ENCODE measurements at places on chromosomes 3 and 15. TPM values are rescaled to one million over a fixed set of nuclear protein-coding genes. Genes with fewer than 3 reads are reported as not detected.

- DNase-seq, result no peak
Observed at GRCh38 chr3:31157893-31158620, 263.6 kb upstream of the GADL1 start.

- no peak for DNase-seq
Observed at GRCh38 chr3:5489536-5489935, 302.0 kb downstream of the EDEM1 start.

DNA sequence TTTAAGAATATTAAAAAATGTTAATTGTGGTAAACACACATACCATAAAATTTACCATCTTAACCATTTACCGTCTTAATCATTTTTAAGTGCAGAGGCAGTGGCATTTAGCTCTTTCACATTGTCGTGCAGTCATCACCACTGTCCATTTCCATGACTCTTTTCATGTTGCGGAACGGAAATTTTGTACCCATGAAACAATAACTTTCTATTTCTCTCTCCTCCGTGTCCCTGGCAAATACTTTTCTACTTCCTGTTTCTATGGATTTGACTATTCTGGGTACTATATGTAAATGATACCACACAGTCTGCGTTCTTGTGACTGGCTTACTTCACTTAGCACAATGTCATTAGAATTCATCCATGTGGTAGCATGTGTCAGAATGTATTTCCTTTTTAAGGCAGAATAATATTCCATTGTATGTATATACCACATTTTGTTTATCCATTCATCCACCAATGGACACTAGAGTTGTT lies 27.9 kb downstream of the AKAP13 start:
- DNase-seq, result no peak

DNA sequence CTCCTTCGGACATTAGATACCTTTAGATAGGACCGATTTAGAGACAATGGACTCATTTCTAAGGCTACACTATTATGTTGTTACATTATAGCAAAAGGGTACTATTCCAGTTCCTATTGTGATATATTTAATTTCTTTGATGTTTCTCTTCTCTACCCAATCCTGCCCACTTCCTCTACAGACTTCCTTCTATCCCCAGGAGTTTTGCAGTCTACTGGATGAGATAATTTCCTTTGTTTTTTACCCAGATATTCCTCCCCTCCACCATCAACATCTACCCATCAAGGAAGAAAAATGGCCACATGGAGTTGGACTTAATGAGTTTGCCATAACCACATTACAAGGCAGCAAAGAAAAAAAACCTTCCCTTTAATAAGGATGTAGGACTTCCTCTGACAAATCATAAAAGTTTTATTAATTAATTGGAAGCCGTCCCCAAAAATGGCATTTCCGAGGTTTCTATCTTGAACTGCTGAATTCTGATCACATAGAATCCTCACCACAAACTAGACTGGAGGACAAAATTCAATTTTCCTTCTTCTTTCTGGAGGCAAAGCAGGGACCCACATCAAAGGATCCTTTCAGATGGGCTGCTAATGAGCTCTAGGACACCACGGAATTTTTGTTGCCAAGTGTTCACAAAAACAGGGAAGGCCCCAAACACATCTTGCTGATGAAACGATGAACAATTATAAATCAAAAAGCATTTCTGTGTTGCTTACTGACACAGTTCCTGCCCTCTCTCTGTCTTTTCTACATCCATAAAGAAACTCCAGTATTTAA lies 33.4 kb downstream of the FRMD4B start:
- no peak for DNase-seq

- DNase-seq, result no peak
Observed at GRCh38 chr3:126737527-126737926, 33.5 kb downstream of the CHCHD6 start.

DNA sequence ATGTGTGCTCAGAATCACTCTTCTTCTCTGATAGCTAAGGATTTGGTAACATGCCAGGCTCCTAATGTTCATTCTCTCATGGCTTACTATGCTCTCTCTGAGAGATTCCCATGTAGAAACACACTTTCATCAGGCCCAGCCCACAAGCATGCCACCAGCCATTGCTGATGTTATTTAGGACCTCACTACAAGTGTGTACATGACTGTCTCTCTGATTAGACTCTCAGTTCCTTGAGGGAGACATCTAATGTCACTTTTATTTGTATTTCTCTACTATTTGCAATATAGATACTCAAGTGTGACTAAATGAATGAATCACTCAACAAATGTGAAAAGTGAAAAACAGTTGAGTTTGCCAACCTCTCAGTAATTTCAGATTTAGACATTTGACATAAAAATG lies 84.3 kb upstream of the ARL6 start:
- DNase-seq, result no peak

- DNase-seq, result no peak
Observed at GRCh38 chr15:52057996-52058395, 39.0 kb downstream of the MAPK6 start.

DNA sequence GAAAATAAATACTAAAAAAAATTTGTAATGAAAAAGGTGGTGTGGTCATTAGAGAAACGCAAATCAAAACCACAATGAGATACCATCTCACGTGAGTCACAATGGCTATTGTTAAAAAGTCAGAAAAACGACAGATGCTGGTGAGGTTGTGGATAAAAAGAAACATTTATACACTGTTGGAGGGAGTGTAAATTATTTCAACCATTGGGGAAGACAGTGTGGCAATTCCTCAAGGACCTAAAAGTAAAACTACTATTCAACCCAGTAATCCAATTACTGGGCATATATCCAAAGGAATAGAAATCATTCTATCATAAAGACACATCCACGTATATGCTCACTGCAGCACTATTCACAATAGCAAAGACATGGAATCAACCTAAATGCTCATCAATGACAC lies 120.3 kb downstream of the MYO9A start:
- DNase-seq, result no peak

- DNase-seq, result peak; percentile 40
Observed at GRCh38 chr3:4584456-4585249, 91.5 kb downstream of the ITPR1 start.

- no peak for DNase-seq
Observed at GRCh38 chr3:25572336-25572735, 92.4 kb downstream of the TOP2B start.

DNA sequence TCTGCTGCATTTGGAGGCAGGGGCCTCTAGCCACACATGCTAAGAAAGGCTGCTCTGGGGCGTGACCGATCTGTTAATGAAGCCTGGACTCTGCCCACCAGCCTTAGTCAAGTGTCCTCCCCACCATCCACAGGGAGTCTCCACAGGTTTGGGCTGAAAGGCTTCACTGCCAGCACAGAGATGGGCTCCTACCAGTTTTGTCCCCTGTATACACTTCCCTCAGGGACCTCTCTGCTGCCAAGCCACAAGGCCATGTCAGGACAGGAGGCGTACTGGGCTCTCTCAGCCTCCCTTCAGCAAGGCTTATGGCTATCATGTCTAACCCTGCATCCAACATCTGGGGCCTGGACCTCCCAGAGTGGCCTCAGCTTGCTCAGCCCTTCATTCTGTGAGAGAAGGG lies 23.5 kb downstream of the KIF9 start:
- no peak for DNase-seq

GRCh38 chr3:4680227-4680691 lies 187.1 kb downstream of the ITPR1 start:
- DNase-seq, result no peak

DNA sequence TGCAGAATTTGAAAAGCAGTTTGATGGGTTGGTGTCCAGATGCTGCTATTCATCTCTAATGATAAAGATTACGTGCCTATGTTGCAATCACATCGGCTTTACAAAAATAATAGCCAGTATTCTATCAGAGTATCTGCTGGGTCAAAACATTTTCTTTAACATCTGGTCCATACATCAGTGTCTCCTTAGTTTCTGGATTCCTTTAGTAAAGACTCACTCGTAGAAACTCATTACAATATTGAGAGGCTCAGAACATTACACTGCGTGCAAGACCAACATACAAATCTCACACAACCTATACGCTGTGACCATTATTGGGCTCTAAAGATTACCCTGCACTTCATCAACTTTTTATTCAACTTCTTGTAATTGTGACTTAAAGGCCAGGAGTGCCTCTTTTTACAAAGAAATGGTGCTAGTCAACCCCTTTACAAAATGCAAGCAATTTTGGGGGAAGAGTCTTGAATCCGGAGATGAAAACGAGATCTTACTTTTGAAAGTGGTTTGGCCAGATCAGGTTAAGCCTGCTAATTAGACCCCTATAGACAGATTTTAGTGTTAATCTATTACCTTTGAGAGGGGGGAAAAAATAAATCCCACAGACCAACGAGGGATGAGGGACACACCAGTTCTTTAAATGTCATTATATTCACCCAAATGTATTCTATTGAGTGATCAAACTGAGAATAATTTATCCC lies 2.9 kb downstream of the TRA2B start:
- no peak for DNase-seq

DNA sequence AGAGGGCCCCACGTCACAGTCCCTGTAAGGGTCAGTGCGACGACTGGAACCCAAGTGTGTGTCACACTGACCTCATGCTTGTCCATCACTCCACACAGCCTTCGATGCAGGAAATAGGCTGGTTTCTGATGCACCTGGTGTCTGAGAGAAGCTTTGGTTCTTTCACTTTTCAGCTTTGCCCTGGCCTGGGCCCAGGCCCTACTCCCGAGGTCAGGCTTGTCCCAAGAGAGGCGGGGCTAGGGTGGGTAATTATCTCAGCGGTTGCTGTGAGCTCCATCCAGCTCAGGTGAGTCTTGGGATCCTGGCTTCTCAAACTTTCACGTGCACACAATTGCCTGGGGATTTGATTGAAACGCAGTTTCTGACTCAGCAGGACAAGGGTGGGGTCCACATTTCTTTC lies 19.6 kb upstream of the CHRNB4 start:
- DNase-seq, result no peak

Gene TRIM71
- total RNA-seq, result not detected

Gene GOLGA8S
- 0.92 TPM for total RNA-seq

Gene CD80
- total RNA-seq, result 20.2 TPM

Gene RASSF1
- 172 TPM for total RNA-seq

Gene PRR20G
- total RNA-seq, result not detected

Gene GRAMD1C
- 0.70 TPM for total RNA-seq

Gene HEG1
- total RNA-seq, result 58.6 TPM

Gene PLSCR5
- not detected for total RNA-seq
